ENCODE measurements at places on chromosomes 1 and 21.

DNA sequence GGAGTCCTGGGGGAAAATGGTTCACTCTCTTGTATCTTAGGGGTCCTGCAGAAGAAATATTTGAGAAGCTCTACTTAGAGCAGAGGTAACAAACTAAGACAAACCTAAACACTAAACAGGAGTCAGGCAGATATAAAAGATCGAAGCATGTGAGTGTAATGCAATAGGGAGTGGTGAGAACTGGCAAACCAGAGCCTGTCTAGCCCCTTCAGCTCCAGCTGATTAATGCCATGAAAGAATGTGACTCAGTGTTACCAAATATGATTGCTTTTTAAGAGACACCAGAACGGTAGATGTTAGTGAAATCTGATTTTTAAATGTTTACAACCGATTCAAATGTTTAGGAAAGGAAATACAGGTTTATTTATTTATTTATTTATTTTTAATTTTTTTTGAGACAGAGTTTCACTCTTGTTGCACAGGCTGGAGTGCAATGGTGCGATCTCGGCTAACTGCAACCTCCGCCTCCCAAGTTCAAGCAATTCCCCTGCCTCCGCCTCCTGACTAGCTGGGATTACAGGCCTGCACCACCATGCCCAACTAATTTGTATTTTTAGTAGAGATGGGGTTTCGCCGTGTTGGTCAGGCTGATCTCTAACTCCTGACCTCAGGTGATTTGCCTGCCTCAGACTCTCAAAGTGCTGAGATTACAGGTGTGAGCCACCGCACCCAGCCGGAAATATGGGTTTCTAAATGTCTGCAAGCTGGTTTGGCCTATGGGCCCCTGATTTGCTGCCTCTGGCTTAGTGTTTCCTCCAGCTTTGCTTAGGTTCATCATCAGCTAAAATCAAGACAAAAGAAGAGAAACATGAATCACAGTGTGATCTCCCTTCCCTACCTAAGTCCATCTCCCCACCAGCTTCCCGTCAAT is 12.2 kb downstream of the TXNIP start:
- DNase-seq, result no peak

DNA sequence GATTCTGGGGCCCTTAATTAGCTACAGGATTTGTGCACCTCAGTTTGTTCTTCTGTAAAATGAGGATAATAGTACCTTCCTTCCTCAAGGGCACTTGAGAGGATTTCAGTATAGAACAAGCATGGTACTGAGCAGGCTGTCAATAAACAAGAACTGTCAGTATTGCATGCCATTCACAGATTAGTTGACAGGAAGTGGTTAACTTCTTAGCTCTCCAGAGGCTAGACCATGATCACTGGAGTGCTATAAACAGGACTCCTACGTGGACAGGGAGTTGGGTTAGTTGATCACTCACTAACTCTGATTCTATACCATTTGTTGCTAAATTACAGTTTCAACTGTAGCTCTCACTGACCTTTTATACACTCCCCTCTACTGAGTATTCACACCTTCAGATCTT is 126.2 kb upstream of the DAB1 start:
- no peak for DNase-seq

- DNase-seq, result peak; percentile 62
Measured at GRCh38 chr1:235741294-235741693, 91.7 kb upstream of the GNG4 start.

DNA sequence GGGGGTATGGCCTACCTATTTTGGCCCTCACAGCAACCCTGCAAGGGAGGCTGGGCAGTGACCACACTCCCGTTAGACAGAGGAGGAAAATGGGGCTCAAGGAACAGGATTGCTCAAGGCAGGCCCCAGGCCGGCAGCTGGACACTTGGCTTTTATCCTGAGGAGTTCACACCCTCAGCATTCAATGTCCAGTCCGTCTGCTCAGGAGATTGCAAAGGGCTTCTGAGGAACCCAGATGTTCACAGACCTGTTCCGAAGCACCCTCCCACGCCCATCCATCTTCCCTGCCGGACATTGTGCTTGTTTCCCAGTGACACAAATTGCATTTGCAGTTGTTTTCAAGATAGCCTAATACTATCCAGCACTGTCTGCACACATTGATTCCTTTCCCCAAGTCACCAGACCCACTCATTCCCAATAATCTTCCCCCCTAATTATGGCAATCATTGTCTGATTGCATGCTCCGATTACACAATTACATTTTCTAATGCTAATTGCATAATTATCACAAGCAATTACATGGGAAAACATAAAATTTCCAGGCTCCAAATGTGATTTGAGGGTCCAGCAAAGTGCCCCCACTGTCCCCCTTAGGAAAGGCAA is 4.3 kb upstream of the UBL4B start:
- DNase-seq, result no peak

- DNase-seq, result peak; percentile 55
Measured at GRCh38 chr1:57165546-57165945, 199.7 kb upstream of the C8B start.

- DNase-seq, result no peak
Measured at GRCh38 chr1:26060832-26061574, 6.4 kb downstream of the TRIM63 start.

DNA sequence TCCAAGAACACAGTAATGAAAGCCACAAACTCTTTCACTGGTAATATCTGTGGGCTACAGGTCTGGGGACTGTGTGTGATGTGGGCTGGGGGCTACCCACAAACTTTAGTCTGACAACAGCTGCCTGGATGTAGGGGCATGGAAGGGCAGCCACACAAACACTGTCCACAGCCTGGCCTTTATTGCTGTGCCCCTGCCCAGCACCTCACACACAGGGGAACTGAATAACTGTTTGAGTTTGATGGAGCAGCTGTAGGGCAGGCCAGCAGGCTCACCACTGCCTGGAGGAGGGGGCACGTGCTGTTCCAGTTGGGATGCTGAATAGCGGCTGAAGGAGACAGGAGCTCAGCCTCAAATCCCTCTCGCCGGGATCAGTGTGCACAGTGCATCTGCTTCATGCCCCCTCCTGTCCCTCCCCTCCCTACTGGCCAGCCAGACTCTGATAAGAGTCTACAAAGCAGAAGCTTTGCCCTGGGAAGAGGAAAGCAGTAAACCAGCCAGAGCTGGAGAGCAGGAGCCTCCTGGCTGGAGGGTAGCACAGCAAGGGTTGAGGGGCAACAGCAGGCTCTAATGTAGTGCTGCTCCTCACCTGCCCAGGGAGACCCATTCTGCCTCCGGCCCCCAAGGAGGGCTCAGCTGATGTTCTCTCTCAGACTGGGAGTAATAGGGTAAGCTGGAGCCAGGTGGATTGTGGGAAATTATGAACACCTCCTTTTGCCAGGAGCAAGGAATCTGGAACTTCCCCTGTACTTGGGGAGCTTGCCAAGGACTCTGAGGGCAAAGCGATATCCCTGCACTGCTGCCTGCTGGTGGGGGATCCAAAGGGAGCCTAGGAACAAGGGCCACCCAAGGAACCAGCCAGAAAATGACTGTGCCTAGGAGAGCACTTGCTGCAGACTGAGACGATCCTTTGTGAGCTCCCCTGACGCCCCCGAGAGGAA is 70.2 kb upstream of the GOLT1A start:
- DNase-seq, result peak; percentile 70

DNA sequence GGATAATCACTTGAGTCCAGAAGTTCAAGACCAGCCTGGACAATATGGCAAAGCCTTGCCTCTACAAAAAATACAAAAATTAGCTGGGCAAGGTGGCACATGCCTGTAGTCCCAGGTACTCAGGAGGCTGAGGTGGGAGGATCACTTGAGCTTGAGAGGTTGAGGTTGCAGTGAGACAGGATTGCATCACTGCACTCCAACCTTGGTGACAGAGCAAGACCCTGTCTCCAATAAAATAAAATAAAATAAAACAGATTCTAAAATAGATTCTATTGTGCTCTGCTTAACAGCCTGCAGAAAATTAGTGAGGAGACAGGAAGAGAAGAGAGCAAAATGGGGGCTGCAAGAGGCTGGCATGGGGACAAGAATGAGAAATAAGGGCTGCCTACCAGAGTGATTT is 7.5 kb upstream of the SDE2 start:
- no peak for DNase-seq

DNA sequence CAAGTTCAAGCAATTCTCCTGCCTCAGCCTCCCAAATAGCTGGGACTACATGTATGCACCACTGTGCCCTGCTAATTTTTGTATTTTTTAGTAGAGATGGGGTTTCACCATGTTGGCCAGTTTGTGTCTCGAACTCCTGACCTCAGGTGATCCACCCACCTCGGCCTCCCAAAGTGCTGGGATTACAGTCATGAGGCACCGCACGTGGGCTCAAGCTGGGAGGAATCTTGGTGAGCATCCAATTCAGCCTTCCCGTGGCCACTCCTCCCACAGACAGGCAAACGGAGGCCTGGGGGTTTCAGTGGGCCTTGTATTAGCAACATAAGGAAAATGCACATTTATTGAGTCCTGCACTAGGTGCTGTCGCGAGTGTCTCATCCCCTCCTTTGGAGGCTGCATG is 24.5 kb upstream of the VWA5B1 start:
- peak; percentile 16 for DNase-seq

Measured in NCI-H226 (cell line).